ENCODE measurements at places on chromosomes 1 and 21.

GRCh38 chr1:66562561-66562960, 28.6 kb downstream of the SGIP1 start:
- no peak for DNase-seq

DNA sequence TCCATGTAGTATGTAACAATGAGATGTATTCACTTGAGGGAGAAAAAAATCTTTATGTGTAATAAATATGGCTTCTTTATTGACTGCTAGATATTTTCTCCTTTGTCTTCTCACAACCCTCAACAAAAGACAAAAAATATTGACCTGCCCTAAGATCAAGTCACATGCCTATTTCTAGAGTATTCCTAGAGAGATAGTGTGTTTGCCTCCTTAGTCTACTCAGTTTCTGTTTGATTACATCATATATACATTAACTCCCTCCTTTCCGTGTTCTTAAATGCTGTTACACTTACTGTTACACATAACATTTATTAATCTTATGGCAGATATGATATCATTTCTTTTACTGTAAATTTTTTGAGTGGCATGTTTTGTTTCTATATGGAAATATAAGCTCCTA, 281.6 kb upstream of the RGS18 start:
- no peak for DNase-seq

GRCh38 chr1:230283678-230284077, 142.5 kb downstream of the PGBD5 start:
- DNase-seq = no peak

DNA sequence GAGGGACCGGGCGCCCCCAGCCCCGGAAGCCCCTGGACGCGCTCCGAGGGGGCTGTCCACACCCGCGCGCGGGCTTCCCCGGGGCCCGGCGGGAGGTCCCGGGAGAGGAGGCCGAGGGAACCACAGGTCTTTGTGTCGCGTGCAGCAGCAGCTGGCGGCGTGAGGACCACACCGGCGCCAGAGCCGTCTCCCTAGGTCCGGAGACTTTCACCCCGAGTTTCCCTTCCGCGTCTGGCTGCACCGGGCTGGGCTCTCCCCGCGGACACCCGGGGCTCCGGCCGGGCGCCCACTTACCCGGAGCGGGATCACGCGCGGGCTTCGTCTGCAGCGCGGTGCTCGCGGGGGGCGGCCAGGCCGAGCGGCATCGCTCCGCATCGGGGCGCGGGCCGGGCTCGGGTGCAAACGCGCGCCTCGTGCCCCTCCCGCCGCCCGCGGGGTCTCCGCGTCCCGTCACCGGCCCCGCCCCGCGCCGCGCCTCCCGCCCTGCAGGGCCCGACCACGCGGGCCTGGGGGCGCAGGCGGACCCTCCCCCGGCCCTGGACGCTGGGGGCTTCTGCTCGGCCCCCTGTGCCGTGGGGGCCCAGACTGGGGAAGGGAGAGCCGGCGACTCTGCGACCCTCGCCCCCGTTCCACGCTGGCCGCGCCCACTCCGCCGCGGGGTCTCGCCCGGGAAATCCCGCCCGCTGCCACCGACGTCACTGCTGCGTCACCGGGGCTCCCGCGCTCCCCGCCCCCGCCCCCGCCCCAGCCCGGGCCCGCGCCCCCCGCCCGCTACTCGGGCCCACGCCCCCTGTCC, at the start of gene GNG4:
TSS of gene GNG4 (minus strand) at position 417 of the 796 bp plus-strand sequence. CDS start 65,946 bp downstream, outside the sequence.
- DNase-seq = peak; percentile 45

DNA sequence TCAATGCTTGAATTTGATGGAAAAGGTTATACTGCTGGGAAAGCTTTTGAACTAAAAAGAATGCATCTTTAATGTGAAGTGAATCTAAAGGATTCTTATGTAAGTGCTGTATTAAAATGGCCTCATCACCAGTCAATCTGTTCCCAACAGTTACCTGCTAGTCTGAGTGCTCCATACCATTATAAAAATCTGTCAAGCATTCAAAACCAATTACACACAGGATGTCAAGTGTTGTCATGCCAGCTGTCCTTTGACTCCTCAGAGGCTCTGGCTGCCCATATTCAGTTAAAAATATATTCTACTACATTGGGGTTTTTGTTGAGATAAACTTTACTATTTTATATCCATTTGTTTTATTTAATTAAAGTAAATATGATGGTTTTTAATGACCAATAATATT, 1587.7 kb downstream of the AMY1C start:
- no peak for DNase-seq

GRCh38 chr1:89815611-89816010, 5.2 kb upstream of the LRRC8D start:
- no peak for DNase-seq

GRCh38 chr1:29123887-29124365, at the start of gene TMEM200B:
Gene TMEM200B (minus strand): TSS chr1:29123903. CDS start chr1:29121828, 2,075 bp downstream.
- DNase-seq = peak; percentile 13

- no peak for DNase-seq
Measured at GRCh38 chr1:43255438-43256210, 14.2 kb upstream of the TMEM125 start.

DNA sequence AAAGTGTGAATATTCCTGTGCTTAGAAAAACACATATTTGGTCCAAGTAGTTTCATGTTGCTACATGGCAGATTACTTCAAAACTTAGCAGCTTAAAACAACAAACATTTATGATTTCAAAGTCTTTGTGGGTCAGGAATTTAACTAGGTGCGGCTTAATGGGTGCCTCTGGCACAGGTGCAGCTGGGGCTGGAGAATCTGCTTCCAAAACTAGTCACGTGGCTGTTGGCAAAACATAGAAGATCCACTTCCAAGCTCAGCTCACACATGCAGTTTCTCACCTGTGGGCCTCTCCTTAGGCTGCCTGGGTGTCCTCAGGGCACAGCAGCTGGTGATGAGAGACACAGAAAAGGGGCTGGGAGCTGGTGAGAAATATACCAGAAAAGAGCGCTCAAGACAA, 263.4 kb downstream of the TTLL7 start:
- DNase-seq = no peak

DNA sequence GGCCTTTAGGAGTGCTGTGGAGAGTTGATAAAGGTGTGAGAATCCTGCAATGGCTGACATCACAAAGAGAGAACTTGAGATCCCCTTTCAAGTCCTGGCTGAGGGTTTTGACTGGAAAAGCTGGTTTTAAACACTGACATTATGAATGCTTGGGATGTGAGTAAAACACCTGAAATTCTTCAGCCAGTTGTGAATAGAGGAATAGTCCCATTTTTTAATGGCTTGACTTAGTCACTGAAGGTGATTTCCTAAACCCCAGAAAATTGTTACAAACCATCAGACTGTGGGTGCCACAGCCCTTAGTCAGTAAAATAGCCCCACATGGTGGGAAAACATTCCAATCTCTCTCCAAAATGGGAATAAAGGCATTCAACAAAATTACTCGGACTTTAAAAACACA, 107.7 kb upstream of the LMO4 start:
- no peak for DNase-seq

DNA sequence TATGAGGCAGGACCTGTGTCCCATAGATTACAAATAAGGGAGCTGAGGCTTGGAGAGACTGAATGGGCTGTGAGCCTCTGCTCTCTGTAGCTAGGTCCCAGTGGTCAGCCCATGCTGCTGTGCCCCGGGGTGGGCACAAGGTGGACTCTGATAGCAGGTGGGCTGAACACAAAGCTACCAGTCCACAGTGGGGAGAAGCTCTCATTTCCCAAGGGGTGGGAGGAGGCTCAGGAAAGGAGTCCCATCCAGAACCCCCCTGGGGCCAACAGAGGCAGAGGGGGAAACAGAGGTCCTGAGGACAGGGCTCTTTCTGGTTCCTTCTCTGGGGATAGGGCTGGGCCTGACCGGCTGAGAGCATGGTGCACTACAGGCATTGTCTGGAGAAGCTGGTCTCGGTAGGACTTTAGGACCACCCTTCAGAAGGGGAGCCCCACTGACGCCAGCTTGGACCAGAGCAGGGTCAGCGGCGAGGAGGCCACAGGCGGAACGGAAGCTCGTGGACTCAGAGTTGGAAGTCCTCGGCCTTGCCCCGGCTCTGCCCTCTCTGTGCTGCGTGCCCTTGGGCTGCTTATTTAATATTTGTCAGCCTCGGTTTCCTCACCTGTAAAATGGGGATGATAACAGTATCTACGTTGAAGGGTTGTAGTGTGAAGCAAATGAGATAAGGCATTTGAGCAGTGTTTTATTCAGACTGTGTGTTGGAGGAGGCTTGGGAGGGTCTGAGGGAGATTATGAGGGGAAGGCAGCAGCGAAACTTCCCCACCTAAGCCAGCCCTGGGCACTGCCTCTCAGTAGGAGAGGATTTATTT, 26.6 kb downstream of the SDE2 start:
- DNase-seq = no peak

DNA sequence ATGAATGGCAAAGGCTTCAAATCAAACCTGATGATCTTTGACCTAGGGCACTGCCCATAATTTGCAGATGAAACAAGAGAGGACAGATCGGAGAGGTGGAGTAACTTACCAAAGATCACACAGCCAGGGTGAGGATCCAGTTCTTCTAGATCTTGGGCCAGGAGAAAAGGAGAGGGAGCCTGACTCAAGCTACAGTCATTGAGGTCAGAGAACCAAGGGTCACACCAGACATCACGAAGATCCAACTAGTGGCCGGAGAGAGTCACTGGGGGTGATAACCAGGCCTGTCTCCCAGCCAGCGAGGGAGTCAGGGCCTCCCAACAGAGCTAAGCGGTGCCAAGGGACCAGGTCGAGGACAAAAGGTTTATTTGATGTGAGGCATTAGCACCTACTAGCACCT, 115.0 kb downstream of the RIPK4 start:
- no peak for DNase-seq

- no peak for DNase-seq
Measured at GRCh38 chr21:37907076-37907475, 9.2 kb downstream of the KCNJ6 start.

DNA sequence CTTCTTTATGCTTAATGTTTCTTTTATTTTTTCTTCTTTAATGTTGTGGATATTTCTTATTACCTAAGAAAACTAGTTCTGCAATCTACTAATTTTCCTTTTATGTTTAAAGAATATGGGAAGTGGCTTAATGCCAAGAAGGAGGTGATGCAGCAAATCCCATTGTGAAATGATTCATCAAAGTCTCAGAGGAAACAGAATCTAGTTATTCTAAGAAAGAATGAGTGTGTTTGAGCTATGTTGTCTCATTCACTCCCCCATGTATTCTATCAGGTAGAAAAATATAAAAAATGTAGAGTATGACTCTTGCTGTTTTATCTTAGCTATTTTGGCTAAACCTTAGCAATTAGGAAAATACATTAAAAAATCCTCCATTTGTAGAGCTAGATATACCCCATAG, 659.9 kb upstream of the RGS18 start:
- no peak for DNase-seq

GRCh38 chr1:152110365-152110859, 4.8 kb downstream of the TCHH start:
- peak; percentile 15 for DNase-seq

DNA sequence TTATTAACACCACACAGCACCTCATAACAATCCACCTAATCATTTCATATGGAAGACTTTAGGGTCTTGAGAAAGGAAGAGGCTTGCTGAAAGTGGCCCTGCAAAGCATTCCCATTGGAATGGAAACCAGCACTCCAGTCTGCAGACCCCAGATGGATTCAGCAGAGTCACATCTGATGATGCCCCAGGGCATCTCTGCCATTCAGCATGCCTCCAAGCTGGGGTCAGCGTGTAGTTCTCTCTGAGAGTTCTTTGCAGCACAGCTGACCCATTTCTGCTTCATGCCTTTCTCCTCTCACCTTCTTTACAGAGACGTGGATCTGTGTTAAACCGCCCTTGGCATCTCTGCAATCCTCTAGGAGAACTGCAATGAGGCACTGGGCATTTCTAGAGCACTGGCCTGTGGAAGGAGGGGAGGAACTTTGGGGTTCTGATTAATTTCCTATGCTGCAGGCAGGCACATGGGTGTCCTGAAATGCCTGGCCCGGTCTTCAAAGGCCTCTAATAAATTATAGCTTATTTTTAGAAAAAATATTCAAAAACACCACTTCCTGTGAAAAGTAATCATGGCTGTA, 2.6 kb upstream of the LUZP1 start:
- DNase-seq = no peak

DNA sequence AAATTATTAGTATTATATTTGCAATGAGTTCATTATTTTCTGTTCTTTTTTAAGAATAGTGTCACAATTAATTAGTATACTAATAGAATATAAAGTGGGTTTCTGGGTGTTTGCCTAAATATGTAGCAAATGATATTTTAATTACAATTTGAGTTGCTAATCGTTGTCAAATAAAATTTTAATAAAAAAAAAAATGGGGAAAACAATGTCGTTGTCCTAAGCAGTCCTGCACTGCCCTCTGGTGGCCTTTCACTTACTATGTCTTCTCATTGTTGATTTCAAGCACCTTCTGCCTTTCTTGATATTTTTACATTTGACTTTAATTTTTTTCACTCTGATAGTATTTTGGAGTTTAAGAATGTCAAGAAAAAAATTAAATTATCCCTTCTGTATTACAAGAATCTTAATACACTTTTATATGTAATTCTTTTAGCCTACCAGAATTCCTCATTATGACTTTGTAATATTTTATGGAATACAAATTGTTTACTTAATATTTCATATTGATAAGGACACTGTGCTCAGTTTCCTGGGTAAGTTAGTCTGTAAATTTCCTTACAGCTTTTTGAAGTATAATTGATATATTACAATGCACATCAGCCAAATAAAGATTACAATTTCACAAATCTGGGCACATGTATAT, 104.5 kb upstream of the FMN2 start:
- DNase-seq = no peak

- DNase-seq = no peak
Measured at GRCh38 chr1:184562806-184563205, 176.0 kb downstream of the C1orf21 start.

- no peak for DNase-seq
Measured at GRCh38 chr1:177897998-177898654, 71.7 kb downstream of the SEC16B start.

All from stimulated activated CD4-positive, alpha-beta T cell treated with anti-CD3 and anti-CD28 coated beads, Interleukin-4, amount 100 ng/mL, for 4 hours (primary cell).